ENCODE measurements at places on chromosomes 7 and 10.

DNA sequence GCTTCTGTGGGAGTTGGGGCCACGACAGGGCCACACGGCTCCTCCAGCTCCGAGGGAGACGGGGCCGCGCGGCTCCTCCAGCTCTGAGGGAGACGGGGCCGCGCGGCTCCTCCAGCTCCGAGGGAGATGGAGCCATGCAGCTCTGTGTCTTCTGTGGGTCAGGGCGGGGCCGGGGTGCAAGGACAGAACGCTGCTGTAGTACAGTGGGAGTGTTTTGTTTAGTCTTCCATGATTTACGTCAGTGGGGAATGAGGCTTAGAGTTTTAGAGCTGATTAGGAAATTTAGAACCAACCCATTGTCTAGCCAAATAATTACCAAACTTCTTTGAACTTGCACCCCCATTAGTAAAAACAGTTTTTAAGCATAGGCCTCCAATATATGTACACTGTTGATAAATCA, 32.9 kb upstream of the PRKAR1B start:
- DNase-seq, result no peak

- DNase-seq, result no peak
Measured at GRCh38 chr7:7675686-7676085, 35.1 kb downstream of the UMAD1 start.

GRCh38 chr7:79598351-79598750, 144.9 kb upstream of the MAGI2 start:
- DNase-seq, result no peak

DNA sequence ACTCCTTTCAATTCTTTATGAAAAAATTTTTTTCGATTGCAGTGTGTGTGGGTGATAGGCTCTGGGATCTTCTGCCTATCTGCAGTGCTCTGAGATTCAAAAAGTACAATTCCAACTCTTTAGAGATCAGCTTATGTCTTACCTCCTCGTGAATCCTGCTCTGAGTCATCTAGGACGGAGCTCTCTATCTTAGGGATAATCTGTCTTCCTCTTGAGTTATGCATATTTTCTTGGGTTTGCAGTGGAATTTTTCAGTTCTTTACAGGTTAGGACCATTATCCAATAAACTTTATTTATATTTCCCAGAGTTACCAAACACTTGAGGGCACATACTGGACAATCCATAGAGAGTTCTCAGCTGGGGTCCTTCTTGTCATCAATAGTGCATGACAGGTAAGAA, 428.6 kb downstream of the ACTR3B start:
- DNase-seq, result no peak

GRCh38 chr7:139118234-139118804, 8.8 kb upstream of the ZC3HAV1 start:
- no peak for DNase-seq

DNA sequence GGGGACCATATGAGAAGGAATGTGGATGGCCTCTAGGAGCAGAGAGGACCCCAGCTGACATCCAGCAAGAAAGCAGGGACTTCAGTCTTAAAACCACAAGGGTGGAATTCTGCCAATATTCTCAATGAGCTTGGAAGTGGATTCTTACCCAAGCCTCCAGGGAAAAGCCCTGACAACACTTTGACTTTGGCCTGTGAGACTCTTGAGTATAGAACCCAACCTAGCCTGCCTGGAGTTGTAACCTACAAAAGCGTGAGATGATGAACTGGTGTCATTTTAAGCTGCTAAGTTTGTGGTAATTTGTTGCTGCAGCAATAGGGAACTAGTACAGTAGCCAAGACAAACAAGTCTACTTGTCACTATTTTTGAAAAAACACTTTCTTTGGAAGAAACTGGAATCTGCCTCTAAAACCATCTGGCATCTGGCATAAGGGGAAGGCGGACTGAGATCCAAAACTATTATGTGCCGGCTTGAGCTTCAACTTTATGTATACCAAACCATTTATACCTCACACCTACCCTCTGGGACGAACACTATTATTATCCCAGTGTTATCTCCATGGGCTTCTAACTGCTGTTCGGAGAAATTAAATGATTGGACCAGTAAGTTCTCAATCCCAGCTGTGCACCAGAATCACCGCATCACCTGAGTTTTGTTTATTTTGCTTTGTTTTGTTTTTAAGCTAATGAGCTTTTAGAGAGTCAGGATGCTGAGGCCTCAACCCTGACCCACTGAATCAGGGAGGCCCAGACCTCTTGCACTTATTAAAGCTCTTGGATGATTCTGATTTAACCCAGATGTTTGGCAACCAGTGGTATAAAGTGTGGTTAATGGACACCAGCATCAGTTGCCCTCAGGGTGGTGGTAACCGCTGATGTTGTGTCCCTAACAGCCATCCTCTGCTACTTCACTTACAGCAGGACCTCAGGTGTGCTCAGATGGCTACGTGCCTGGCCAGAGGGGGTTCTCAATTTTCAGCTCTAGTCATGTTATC, 83.0 kb downstream of the C1GALT1 start:
- no peak for DNase-seq

DNA sequence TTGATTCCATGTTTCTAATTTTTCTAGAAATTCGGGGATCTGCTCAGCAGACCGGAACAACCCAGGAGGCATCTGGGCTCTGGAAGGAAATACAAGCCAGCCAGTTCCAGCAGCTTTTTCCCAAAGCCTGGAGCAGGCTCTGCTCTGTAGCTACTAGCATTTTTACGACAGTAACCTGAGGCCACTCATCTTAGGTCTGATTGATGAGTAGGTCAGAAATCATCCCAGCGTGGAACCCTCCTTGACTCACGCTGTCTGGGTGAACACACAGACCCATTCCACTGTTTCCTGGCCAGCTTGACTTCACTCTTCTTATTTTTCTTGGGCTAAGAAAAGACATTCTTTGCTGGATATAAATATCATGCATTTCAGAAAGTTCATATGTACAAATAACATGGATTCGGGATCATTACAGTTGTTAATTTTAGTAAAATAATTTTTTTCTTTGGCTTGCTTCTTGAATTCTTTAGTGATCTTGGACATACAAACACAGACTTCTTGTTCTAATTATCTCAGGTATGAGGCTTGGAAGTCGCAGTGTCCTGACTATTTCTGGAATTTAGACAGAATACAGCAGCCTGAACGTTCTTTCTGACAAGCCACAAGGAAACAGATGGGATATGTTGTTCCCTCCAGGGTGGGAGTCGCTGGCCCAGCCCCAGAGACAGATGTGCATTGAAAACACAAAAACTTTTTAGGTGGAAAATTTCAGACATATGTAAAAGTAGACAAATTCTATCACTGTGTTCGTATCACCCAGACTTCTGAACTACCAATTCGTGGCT, 54.6 kb upstream of the PITRM1 start:
- DNase-seq, result no peak

DNA sequence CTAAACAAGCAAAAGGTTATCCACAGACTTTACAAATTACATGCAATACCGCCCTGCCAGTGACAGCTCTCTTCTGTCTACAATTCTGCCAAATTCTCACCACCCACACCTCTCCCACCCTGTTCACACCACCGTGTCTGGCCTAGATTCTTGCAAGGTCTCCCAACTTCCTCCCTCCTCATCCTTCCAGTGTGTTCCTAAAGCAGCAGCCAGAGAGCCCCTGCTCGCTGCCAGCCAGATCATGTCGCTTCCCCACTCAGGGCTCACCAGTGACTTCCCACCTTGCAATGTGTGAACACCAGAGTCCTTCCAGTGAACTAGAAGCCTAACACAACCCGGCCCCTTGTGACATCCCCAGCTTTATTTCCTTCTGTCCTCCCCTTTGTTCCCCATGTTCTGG, 121.6 kb downstream of the HECW1 start:
- no peak for DNase-seq

- no peak for DNase-seq
Measured at GRCh38 chr7:95996174-95996573, 223.8 kb downstream of the DYNC1I1 start.

- no peak for DNase-seq
Measured at GRCh38 chr10:79447911-79448731, 2.7 kb upstream of the ZCCHC24 start.

DNA sequence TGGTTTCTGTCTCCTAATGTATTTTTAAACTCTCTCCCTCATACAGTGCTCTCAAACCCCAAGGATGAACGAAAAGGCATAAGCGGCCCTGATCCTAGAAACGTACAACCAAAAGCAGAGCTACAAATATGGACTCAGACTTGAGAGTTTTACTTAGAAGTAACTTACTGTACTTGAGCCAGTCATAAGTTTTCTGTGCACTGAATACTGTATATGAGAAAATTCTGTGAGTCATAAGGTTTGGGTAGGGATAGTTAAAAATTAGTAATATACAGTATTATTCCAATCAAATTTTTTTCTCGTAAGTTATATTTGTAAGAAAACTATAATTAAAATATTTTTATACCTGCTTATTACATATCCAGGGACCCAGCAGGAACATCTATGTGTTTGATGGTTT, 5.9 kb upstream of the ASL start:
- no peak for DNase-seq

DNA sequence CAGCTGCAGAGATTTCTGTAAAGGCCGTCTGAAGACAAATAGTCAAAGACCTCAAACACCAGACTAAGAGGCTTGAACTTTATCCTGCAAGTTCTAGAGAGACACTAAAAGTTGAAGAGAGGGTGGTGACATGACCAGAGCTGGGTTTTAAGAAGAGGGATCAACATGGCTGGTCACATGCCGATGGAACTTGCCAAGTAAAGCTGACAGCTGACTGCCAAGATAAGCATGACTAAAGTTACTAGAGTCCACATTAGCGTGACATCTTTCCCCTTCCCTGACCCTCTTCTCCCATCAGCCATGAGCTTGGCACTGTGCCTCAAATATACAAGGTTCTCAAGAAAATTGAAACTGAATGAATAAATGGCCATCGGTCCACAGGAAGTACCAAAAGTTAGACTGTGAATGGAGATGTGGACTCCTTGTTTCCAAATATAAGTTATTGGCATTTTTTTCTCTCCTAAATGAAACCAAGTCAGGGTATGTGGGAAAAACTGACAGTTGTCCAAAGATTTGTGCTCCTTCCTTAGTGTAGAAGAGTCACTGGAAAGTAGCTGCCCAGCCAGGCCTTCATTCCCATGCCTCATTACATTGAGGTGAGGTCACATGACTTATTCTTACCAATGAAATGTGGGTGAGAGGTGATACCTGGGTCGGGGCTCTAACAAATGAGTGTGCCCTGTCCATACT, 24.5 kb downstream of the XPNPEP1 start:
- DNase-seq, result no peak

- no peak for DNase-seq
Measured at GRCh38 chr7:23076772-23077171, 28.8 kb upstream of the KLHL7 start.

DNA sequence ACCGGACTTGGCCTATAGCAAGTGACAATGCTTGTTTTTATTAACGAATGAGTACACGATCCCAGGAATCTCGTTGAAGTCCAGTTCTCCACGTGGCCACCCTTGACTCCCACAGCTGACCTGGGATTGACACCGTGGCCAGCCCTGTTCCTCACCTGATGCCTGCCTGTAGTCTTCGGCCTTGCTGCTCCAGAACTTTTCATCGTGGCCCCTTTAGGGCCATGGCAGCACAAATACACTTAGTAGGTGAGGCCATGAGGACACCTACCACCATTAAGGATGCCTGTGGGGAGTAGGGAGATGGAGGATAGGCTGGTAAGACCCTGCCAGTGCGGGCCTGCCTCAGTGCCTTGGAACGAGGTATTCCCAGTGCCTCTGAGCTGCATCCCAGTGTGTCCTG, 30.6 kb upstream of the INSYN2A start:
- no peak for DNase-seq

GRCh38 chr7:42077271-42078135, 159.5 kb downstream of the GLI3 start:
- no peak for DNase-seq

GRCh38 chr10:79250259-79250658, 97.0 kb upstream of the PPIF start:
- no peak for DNase-seq

GRCh38 chr10:33939892-33940291, 605.4 kb upstream of the NRP1 start:
- DNase-seq, result no peak

GRCh38 chr7:55092186-55092974, 73.6 kb downstream of the EGFR start:
- DNase-seq, result no peak

DNA sequence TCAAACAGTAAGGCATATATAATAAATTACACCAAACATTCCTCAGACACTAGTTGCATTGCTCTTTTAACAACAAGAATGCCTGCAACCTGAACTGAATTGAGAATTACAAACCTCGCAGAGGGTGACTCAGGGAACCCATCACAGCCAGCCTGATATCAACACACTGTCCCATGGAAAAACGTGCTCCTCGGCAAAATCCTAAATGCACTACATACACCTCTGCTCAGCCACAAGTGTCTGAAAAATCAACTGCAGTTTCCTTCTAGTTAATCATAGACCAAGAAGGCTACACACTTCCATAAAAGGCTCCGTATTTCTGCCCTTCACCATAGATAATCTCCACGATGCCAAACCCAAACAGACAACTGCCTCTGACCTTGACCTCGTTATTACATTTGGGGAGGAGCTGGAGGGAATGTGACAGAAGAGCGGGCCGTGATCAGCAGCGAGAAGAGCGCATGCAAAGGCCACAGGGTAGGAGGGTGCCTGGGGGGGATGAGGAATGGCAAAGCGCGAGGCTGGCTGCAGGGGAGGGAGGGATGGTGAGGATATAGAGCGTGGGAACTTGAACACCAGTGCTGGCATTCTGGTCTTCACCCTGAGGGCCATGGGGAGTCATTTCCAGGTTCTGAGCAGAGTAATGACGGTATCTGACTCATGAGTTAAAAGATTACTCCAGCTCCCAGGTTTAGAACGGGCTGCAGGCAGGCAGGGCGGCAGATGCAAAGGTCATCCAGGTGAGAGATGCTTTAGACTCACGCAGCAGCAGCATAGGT, 201.9 kb upstream of the FRMD4A start:
- no peak for DNase-seq

DNA sequence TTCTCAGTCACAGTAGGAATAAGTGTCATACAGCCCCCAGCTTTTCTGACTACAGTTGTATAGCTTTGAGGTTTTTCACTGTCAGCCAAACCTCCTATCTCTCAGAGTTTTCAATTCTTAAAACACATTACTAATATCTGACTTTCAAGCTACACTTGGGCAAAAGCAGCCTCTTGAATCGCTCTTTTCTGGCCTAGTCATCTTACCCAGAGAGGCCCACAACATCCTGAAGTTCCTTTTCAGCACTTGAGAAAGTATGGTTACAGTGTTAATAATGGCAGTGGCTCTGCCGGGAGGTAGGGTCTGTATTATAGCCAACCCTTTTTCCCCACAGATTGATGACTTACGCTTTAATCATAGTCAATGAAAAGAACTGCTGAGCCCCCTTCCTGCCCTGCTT, 181.0 kb downstream of the LRRC4 start:
- no peak for DNase-seq
